ENCODE measurements at places on chromosomes 3 and 15. TPM values are rescaled to one million over a fixed set of nuclear protein-coding genes. Genes with fewer than 3 reads are reported as not detected.

The ATP13A5 gene
- polyA plus RNA-seq: 0.09 TPM

The VGLL3 gene
- 7.4 TPM for polyA plus RNA-seq

The CCRL2 gene
- polyA plus RNA-seq: 11.3 TPM

The WDR6 gene
- 187 TPM for polyA plus RNA-seq

The NR1I2 gene
- polyA plus RNA-seq: 89.1 TPM

The CCR9 gene
- 1.0 TPM for polyA plus RNA-seq

The APOD gene
- polyA plus RNA-seq: 12.6 TPM

The OR5K2 gene
- polyA plus RNA-seq: 0.40 TPM

The PRICKLE2 gene
- 10.5 TPM for polyA plus RNA-seq

The GOLGA8T gene
- 0.75 TPM for polyA plus RNA-seq

The MKRN2OS gene
- polyA plus RNA-seq: 5.1 TPM

The ZMAT3 gene
- polyA plus RNA-seq: 5.3 TPM

The SCG3 gene
- 10.0 TPM for polyA plus RNA-seq

DNA sequence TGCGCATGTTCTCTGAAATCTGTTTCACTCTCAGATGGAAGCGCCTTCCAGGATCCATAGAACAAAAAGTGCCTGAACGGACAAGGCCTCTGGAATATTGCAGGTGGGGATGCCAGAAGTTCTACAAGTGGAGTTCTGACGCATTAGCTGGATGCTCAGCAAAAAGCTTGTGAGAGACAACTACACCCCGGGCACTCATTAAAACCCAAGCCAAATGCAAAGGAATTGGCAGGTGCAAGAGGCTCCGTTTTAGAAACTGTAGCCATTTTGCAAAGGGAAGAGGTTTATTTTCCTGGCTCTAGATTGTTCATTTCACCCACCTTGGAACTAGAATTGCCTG is 35.2 kb upstream of the SLC24A5 start:
- DNase-seq: no peak

- DNase-seq: no peak
These were observed 19.0 kb upstream of the ACOX2 start for GRCh38 chr3:58556001-58556400.

DNA sequence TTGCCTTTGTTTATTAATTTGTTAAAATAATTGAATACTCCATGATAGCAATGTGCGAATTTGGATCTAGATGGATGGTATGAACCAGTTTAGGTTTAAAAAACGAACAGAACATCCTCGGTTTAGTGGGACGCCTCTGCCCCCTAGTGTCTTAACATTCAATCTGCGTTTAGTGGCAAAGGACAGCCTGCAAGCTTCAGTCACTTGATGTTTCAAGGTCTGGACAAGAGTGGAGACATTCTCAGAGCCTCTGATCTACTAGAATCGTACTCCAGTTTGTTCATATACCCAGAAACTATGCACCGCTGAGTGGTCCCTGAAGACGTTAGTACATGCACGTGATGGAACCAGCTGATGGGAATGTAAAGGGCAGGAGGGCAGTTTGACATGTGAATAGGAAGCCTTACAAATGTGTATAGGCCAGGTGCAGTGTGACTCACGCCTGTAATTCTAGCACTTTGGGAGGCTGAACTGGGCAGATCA is 17.8 kb upstream of the ATP13A4 start:
- DNase-seq: peak; percentile 61

DNA sequence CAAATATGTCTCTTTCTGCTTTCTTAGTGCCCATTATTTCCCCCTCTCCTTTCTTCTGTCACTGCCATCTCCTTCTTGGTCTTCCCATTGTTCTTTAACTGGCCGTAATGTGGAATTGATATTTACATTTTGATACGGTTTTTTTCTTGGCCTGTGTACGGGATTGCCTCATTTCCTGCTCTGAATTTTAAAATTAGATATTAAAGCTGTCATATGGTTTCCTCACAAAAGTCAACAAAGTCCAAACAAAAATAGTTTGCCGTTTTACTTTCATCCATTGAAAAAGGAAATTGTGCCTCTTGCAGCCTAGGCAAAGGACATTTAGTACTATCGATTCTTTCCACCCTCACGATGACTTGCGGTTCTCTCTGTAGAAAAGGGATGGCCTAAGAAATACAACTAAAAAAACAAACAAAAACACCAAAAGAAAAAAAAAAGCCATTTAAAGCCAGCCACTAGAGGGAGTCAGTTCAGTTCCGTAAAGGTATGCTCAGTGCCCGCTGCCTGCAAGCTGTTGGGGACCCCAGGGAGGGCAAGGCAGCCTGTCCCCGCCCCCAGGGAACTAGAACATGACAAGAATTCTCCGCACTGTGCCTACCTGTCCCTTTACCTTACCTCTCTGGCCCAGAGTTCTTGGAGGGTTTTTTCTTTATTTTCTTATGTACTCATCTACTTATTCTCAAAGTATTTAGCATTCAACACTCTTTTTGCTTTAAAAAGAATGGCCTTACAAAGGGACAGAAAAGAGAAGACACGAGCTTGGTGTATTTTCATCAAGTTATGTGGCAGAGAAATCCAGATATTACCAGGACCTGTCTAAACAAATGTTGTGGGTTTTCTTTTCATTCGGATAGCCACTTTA is 30.0 kb upstream of the NR2E3 start:
- DNase-seq: peak; percentile 43

DNA sequence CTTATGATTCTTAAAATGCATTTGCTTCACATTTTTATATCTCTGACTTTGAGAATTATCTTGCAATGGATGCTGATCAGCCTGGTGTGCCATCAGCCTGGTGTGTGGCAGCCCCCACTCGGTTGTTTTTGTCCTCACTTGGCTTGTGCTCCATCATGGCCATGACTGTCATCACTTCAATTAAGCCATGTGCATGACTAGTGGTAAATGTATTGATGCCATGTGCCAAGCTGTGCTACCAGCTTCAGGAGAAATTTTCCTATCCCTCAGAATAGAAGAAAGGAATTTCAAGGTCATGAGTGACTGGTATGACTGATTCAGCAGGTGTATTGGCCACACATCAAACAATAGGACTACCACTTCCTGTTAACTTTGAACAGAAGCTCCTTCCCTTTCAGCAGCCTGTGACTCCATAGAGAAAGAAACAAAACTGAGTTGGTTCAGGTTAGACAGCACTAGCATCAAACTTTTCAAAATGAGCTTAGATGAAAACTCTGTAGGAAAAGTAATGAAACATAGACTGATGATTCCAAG is 251.7 kb downstream of the GRM7 start:
- no peak for DNase-seq

DNA sequence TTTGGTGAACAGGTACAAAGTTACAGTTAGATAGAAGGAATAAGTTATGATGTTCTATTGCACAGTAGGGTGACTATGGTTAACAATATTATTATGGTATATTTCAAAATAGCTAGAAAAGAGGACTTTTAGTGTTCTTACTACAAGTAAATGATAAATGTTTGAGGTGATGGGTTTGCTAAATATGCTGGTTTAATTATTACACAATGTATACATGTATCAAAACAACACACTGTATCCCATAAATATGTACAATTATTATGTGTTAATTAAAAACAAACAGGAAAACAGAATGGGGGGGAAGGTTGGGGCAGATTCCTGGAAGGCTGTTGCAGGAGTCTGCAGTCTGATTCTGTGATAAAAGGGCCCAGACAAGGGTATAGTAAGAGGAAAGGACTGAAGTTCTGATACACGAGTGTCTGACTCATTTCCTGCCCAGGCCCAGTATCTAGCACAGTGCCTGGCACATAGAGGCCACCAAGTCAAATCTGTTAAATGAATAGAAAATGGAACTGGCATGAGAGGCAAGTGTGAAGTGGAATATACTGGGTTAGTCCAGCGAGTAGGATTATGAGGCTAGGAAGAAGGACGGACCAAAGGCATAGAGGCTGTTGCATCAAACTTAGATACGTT is 7.2 kb upstream of the ENTPD3 start:
- no peak for DNase-seq

GRCh38 chr3:45325676-45326075 is 62.7 kb upstream of the LARS2 start:
- DNase-seq: no peak

- no peak for DNase-seq
These were observed 106.0 kb upstream of the MRPL3 start for GRCh38 chr3:131608741-131609140.

DNA sequence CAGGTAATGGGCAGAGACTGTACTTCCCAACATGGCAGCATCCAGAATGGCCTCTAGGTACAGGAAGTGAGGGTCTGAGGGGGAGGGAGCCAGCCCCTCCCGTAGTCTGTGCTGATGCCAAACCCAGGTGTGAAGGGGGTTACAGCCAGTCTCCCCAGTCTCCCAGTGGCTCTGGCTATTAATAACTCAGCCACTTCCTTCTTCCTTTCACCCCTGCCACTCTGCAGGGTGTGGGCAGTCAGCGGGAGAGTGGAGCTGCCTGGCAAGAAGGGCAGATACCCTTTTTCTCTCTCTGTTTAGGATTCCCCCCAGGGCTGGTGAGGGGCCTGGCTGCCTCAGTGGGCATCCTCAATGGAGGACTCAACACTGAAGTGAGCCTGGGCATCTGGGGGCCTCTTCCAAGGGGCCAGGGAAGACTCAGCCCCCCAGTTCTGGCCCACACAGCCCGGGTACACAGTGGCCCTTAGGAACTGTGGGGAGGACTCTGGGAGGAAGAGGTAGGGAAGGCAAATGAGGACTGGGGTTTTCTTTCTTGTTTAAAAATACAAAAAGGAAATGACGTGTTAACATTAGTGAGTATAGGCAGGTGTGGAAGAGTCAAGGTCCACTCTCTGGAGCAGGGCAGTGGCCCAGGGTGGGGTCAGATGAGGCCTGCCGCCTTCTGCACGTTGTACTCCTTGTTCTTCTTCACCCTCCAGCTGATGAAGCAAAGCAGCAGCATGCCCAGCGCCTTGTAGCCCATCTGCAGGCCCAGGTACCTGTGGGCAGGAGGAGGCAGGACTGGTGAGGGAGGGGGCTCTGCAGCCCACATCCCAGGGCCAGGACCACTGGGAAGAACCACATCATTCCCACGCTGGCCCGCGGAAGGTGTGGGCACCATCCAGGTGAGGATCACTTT is 38.6 kb upstream of the RAB6B start:
- DNase-seq: peak; percentile 64

DNA sequence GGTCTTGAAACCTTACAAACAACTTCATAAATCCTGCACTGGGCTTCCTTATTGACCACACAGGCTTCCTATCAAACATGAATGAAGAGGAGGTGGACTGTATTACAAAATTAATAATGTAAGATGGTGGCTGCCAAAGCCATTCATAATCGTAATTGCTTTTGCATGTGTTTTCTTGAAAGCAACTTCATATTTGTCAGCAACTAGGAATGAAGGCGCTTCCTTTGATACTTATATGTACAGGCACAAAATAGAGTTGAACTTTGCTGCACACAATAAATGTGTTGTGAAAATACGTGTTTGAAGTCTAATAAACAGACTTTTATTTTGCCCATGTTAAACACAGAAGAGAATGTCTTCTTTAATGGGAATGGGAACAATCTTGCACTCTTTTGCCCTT is 72.1 kb upstream of the OXTR start:
- DNase-seq: no peak

DNA sequence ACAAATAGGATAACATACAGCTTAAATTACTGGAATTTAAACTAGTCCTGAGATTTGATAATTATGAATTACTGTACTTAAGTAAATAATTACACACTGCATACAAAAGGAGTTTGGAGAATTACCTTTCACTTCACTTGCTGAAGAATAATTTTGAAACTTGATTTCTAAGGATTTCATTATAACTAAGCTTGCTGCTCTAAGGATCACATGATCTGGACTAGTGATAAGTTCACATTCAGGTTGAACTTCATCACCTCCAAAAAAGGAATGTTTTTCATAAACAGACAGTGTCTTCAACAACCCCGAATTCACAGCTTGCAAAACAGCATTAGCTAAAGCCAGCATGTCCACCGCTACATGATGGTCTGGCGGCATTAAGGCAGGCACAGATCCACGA is 28.5 kb downstream of the LINS1 start:
- DNase-seq: no peak

- DNase-seq: no peak
These were observed 4.7 kb upstream of the OCA2 start for GRCh38 chr15:28103831-28104230.

GRCh38 chr3:197736491-197737318 is at the start of gene RUBCN:
Gene RUBCN (minus strand): TSS chr3:197736904. CDS start chr3:197736719, 185 bp downstream.
- peak; percentile 99 for DNase-seq

GRCh38 chr15:83734487-83734886 is 80.6 kb downstream of the ADAMTSL3 start:
- no peak for DNase-seq

DNA sequence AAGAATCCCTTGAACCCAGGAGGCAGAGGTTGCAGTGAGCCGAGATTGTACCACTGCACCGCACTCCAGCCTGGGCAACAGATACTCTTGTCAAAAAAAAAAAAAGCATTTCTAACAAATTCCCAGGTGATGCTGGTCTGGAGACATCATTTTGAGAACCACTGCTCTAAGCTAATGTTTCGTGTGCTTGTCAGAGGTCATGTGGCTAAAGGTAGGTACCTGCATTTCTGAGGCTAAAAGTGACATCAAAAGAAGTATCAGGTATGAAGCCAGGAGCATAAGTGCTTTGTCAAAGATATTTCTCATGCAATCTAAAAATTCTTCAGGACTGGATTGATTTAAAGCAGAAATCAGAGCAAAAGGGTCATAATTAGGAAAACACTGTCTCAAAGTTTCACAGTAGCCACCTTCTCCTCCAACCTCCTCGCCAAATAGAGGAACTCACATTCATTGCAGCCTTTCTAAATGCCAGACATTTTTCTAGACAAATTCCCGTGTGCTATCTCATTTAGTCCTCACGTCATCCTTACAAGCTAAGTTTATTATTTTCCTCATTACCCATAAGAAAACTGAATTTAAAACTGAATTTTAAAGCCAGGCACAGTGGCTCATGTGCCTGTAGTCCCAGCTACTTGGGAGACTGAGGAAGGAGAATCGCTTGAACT is 25.7 kb upstream of the GSK3B start:
- no peak for DNase-seq

Measured in large intestine (tissue), 12 donors.